ENCODE measurements at places on chromosomes 1 and 21.
A peak's percentile ranks its signal among the peaks of the same experiment; 100 is the strongest.

DNA sequence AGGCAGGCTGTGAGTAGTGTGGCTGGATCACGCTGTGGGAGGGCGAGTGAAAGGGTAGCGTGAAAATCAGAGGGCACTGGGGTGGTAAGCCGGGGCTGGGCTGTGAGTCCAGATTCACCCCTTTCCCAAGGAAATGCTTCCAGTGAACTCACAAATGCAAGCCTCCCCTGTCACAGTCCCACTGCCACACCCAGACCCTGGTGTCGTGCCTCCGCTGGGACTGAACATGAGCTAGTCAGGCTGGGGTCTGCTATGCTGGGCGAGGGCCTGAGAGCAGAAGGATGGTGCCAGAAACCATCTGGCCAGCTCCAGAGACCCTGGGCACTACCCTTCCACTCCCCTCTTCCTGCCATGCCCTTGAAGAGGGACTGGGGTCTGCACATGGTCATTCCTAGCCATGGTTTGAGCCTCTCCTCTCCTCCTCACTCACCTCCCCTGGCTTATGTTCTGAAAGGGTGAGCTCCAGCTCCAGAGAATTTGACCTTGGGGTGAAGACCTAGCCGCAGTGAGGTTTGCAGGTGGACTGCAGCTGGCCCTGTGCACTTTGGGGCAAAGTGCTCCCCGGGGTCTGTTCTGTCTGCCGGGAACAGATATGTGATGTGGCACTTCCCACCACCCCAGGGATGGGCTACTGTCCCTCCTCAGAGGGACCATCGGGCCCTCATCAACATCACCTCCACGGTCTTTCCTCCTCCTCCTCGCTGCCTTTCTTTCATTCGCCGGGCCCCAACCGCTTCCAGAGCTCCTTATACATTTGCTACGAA, 365.6 kb downstream of the RPS6KC1 start:
- DNase-seq, result no peak

DNA sequence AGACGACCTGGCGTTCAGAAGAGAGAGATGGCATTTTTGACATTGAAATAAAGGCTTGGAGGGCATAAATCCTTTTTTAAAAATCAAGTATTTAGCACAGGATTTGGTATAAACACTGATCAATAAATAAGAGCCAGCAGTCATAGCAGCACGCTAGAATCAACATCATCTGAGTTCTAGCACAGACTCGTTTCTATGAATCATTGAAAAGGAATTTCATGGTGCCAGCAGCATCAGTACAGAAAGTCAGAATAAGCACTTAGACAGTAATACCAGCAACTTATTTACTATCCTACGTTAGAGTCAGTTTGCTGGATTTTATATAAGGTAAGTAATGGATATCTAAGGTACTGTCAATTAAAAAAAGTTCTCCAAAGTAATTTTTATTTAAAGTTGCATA, 119.3 kb downstream of the HLCS start:
- peak; percentile 50 for DNase-seq

GRCh38 chr1:221053889-221054288, 174.6 kb downstream of the HLX start:
- no peak for DNase-seq

DNA sequence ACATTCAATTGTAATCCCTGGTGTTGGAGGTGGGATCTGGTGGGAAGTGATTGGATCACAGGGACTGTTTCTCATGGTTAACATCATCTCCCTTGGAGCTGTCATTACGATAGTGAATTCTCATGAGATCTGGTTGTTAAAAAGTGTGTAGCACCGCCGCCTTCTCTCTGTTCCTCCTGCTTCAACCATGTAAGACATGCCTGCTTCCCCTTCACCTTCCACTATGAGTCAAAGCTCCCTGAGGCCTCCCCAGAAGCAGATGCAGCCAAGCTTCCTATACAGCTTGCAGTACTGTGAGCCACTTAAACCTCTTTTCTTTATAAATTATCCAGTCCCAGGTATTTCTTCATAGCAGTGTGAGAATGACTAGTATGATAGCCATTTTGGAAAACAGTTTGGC, 30.1 kb upstream of the TRIM62 start:
- DNase-seq, result no peak

- no peak for DNase-seq
These were observed 2.7 kb upstream of the FDPS start for GRCh38 chr1:155305881-155306391.

- DNase-seq, result no peak
These were observed 1765.2 kb downstream of the NCAM2 start for GRCh38 chr21:22763442-22763841.

DNA sequence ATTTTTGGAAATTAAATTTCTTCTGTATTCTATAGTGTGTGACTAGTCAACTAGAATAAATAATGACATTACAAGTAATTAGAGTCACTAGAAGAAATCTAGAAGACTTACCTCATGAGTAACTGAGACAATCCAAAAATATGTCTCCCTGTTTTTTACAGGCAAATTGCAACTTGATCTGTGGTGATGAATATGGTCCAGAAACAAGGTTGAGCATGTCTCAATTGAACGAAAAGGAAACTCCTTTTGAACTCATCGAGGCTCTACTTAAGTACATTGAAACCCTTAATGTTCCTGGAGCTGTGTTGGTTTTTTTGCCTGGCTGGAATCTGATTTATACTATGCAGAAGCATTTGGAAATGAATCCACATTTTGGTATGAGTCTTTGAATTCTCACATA, 36.7 kb downstream of the DHX9 start:
- no peak for DNase-seq

DNA sequence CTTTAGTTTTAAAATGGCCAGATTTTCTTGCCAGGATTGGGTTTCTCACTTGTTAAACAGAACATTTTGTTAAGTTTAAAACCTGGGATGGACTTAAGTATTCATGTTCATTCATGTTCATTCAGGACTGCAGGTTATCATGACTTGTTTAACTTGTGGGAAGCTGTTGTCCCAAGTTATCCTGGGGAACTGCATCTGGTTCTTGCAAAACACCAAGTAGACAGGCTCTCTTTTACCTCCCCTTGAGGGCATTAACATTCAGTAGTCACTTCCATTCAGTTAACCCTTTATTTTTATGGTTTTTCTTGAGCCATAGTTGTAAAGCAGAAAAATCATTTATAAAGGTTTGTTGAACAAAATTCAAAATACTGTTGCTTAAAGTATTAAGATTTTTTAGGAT, 8.1 kb downstream of the SOD1 start:
- no peak for DNase-seq

DNA sequence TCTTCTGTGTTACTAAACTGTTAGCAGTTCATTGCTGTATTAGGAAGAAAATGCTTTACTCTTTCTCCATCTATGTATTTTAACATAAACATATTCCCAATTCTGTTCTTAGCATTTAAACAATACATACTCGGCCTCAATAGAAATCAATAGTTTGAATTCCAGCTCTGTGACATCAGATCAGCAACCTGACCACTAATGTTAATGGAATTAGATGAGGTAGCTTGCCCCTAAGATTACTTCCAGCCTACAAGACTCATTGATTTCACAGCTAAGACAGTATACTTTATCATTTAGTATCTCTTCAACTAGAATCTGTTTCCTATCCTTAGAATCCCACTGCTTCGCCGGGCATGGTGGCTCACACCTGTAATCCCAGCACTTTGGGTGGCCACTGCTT, 38.9 kb downstream of the EPRS1 start:
- no peak for DNase-seq

Measured in astrocyte of the cerebellum (primary cell).